ENCODE measurements at places on chromosomes 1 and 21. TPM values are rescaled to one million over a fixed set of nuclear protein-coding genes. Genes with fewer than 3 reads are reported as not detected.
A peak's percentile ranks its signal among the peaks of the same experiment; 100 is the strongest.

DNA sequence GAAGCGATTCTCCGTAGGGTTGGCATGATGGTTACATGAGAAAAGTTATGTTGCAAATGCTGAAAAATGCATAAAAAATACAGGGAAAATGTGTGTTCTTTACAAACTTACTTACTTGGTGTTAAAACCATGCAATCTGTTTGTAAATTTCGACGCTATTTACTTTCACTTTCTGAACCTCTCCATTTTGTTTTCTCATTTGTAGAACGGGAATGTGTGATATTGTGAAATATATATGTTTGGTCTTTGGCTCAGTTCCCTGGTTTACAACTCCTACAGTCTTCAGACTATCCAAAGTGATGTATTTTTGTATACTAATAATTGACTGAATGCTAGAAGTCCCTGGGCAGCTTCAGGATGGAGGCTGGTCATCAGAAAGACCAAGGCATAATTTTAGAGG lies 982.3 kb downstream of the ADGRL2 start:
- DNase-seq = no peak

DNA sequence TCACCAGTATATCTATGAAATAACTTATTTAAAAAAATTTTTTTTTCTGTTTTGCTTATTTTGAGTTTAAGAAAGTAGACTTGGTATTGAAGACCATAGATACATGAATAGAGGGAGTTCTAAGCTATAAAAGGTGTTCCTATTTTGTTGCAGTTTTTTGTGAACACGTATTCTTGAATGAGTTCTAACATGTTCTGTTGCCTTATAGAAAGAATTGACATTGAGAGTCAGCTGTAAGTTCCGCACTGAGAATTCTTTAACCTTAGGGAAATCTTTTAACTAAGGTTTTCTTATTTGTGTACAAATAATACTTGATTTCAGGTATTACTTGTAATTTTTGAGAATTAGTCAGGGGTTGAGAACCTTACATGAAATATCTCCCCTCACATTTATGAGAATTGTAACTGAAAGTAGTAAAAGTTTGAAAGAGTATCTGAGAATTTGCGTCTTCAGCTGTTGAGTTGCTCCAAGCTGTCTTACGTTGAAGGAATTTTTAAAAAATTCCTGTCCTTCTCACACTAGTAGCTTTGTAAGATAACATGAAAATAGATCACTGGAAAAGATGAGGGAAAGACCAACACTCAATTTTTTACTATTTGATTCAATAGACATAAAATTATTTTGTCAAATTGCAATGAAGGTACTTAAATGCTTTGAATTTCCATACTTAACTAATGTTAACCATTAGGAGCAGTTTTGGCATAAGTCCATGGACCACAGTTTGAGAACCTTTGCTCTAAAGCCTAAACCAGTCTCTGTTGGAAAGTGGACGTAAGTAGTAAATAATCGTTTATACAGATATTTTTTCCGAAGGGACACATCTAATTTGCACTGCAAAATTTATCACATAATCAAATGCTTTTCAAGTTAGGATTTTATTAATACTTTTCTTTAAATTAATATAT lies 3.8 kb downstream of the DR1 start:
- no peak for DNase-seq

DNA sequence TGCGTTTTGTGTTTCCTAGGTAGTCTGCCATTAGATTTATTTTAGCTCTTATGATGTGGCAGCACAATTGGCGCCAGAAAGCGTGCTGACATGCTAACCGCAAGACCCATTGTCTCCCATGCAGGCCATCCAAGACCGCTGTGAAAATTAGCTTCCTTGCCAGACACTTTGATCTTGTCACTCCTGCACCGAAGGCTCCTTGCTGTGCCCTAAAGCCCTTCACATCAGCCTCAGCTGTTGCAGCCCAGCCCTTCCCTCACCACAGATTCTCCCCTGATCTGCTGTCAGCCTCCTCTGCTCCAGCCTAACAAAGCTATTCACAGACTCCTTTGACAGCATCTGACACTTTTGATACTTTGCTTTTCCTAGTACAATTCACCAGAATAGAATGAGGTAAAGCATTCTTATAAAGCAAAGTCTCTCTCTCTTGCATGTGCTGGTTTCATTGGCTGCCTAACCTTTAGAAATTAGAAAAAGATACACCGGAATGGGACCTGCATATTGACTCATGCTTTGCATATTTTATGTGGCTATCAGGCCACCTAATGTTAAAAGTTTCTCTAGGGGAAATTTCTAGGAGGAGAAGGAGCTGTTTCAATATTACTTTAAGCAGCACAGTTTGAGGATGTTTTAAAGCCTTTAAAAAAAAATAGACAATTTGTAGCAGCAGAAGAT lies 280.3 kb upstream of the FMN2 start:
- DNase-seq = no peak

GRCh38 chr1:3460672-3461131 lies 6.2 kb downstream of the ARHGEF16 start:
- no peak for DNase-seq

DNA sequence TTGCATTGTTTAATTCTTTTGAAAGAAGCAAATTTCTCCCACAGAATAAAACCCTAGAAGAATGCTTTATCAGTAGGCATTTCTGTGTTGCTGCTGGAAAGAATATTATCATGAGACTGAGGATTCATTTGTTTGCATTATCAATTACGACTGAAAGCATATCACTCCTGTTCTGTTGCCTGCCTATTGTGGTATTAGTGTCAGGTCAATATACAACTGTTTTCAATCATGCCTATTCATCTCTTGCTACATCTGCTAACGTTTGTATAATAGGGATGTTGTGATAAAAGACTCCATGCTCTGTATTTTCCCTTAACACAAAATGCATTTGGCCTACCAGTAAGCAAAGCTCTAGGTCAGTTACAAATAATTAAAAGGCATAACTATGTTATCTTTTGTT lies 221.5 kb downstream of the PTPRC start:
- DNase-seq = no peak

GRCh38 chr1:14604414-14604813 lies 5.9 kb downstream of the KAZN start:
- no peak for DNase-seq

GRCh38 chr1:22045604-22046228 lies 6.8 kb upstream of the CDC42 start:
- DNase-seq = no peak

- DNase-seq = peak; percentile 94
Measured at GRCh38 chr1:51284487-51284954, 45.8 kb downstream of the TTC39A start.

GRCh38 chr21:37606549-37606948 lies 240.0 kb downstream of the DYRK1A start:
- DNase-seq = no peak

DNA sequence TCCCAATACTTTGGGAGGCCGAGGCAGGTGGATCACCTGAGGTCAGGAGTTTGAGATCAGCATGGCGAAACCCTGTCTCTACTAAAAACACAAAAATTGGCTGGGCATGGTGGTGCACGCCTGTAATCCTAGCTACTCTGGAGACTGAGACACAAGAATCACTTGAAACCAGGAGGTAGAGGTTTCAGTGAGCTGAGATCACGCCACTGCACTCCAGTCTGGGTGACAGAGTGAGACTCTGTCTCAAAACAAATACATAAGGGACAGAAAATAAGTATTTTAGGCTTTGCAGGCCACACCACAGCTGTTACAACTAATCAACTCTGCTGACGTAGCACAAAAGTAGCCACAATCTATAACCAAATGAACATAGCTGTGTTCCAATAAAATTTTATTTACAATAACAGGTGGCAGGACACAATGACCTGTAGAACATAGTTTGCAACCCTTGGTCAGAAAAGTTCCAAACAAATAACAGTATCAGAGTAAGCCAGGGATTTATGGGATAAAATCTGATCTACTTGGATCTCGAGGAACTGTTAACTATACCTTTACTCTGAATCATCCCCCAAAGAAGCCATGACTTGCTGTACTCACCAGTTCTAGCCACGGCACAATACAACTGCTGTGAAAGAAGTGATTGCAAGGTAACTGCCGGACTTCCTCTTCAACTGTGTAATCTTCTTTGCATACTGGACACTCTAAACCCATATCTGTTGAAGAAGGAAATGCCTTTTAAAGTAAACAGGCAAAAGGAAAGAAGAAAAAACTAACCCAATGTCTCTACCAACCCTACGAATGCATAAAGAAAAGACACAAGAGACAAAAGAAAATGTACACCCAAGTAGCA lies 28.3 kb downstream of the CD160 start:
- no peak for DNase-seq

GRCh38 chr1:204192589-204193352 lies 3.5 kb downstream of the KISS1 start:
- no peak for DNase-seq

- no peak for DNase-seq
Measured at GRCh38 chr1:206803221-206803730, 31.0 kb upstream of the IL10 start.

- no peak for DNase-seq
Measured at GRCh38 chr21:36792505-36792967, 93.6 kb downstream of the SIM2 start.

- DNase-seq = no peak
Measured at GRCh38 chr1:183580281-183580682, 10.0 kb downstream of the NCF2 start.

GRCh38 chr1:232707142-232707541 lies 77.2 kb upstream of the SIPA1L2 start:
- no peak for DNase-seq

The C1orf52 gene
- polyA plus RNA-seq = 41.7 TPM

The S100A14 gene
- 0.64 TPM for polyA plus RNA-seq

The ESRRG gene
- polyA plus RNA-seq = not detected

The TMEM200B gene
- 0.09 TPM for polyA plus RNA-seq

The HPCA gene
- polyA plus RNA-seq = not detected

The TUFT1 gene
- polyA plus RNA-seq = 1.7 TPM

The ITSN1 gene
- polyA plus RNA-seq = 9.5 TPM

The RGS1 gene
- not detected for polyA plus RNA-seq

Data from K562 (cell line).